Activated CD8-positive, alpha-beta memory T cell treated with anti-CD3 and anti-CD28 coated beads, Interleukin-2, amount 50 U/mL, for 4 hours (primary cell): ENCODE measurements at places on chromosomes 3 and 15.

GRCh38 chr3:133277813-133278212 is 122.0 kb upstream of the BFSP2 start:
- no peak for DNase-seq

GRCh38 chr3:26505399-26505798 is 117.2 kb upstream of the LRRC3B start:
- DNase-seq, result no peak

DNA sequence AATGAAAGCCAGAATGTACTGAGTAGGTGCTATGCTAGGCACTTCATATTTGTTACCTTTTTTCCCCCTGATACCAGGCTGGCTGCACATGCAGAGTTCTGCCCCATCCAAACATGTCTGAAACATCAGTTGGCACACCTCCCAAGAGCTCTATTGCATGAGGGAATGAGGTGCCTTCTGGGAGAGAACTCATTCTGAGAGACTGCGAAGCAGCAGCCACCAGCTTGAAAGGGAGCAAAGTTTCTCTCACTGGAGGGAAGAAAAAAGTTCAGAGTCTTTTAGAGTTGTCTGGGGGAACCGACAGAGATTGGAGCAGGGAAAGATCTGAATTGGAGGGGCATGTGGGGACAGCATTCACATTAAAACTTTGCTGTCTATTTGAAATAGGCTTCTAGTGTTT is 84.1 kb downstream of the AGBL1 start:
- no peak for DNase-seq

DNA sequence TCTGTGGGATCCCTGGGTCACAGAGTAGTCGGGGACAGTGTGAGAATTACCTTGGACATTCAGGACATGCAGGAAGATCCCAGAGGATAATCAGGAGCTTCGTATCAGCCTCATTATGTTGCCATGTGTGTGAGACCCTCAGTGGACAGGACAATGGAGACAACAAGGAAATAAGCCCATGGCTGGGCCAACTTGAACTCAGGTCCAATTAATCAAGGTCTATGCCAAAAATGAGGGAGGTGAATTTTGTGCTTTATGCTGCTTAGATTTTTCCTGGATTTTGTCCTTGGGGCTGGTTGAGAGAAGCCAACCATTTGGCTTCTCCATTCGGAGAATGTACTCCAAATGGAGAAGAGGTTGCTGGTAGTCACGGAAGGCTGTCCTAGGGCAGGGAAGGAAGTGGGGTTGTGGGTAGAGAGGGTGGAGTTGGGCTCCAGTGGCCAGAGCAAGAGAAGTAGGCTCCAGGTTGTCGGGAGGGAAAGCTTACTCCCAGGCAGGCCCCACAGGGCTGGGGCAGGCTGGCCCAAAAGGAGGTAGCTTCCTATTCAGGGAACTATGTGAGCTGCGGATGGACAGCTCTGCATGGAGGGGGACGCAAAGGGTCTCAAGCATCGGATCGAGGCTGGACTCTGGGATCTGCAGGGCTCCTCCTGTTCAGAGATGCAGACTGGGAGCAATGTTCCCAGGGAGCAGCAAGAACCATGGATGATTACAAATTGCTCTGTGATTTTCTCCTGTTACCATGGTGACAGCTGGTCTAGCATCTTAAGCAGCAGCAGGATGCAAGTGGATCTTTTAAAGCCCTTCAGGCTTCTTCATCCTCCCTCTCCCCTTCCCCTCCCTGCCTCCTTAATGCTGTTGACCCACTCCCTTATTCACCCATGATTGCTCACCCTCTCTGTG is 91.1 kb downstream of the WNT7A start:
- no peak for DNase-seq

DNA sequence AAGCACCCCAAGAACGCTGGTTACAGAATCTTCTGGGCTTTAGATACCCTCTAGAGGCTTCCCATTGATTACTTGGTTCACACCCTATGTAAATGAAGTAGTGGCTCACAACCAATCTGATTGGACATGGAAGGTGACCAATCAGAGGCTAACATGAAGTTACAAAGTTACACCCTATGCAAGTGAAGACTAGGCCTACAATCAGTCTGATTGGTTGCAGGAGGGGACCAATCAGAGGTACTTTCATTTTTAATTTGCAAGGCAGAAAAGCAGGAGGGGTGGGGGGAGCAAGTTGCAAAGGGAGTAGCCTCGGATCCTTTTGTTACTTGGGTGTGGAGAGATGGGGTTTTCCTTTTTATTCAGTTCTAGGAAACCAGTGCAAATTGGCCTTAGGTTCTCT is 11.1 kb upstream of the RTP2 start:
- no peak for DNase-seq

GRCh38 chr3:126474498-126475412 is 936 bp downstream of the ZXDC start:
- DNase-seq, result peak; percentile 41

DNA sequence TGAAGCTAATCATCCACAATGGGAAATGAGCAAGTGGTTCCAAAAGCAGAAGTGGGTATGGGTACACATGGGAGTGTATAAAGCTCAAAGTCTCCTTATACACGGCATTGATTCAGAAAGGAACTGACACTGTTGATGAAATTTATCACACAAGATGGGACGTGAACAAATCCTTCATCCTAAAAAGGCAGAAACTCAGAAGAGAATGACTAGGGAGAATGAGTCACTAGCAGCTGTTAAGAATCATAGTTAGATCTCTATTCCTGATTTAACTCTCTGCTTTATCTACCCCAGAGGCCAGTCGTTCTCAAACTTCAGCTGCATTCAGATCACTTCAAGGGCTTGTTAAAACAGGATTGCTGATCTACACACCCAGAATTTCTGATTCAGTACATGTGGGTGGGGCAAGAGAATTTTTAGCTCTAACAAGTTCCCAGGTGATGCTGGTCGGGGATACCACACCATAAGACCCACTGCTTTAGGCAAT is 97.7 kb upstream of the PHLDB2 start:
- DNase-seq, result no peak

GRCh38 chr3:127814325-127814781 is 8.0 kb downstream of the MGLL start:
- no peak for DNase-seq

DNA sequence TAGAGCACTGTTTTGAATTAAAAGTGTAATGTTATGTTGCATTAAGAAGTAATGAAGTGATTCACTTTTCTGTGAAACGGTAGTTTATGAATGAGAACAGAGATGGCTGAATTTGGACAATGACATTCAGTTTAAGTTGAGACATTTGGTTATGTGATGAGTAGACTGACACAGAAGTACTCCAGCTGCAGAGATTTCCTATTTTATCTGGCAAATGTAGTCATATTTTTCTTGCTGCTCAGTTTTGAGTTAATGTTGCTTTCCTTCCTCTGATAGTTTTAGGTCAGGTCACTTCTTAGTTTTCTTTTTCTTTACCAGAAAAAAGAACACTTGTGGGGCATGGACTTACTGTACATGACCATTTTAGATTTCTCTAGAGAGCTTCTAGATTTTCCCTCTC is 51.2 kb downstream of the ASB7 start:
- DNase-seq, result no peak

DNA sequence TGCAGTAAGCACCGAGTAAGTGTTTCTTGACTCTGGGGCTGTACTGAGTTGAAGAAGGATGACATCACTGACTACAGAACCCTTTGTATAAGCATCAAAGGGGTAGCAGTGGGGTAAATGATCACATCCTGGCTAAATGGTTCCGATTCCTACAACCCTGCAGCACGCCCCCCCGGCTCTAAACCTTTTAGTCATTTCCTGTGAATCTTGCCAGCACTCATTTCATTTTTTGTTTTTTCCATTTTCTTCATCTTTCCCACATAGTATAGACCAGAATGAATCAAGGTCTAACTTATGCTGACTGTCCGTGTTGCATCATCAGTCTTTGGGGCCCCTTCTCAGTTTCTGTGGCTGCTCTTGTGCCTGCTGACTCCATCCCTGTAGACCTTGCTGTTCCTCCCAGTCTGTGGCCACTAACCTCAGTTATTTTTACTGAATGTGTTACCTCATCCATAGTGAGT is 383.1 kb upstream of the TPRG1 start:
- DNase-seq, result peak; percentile 67

DNA sequence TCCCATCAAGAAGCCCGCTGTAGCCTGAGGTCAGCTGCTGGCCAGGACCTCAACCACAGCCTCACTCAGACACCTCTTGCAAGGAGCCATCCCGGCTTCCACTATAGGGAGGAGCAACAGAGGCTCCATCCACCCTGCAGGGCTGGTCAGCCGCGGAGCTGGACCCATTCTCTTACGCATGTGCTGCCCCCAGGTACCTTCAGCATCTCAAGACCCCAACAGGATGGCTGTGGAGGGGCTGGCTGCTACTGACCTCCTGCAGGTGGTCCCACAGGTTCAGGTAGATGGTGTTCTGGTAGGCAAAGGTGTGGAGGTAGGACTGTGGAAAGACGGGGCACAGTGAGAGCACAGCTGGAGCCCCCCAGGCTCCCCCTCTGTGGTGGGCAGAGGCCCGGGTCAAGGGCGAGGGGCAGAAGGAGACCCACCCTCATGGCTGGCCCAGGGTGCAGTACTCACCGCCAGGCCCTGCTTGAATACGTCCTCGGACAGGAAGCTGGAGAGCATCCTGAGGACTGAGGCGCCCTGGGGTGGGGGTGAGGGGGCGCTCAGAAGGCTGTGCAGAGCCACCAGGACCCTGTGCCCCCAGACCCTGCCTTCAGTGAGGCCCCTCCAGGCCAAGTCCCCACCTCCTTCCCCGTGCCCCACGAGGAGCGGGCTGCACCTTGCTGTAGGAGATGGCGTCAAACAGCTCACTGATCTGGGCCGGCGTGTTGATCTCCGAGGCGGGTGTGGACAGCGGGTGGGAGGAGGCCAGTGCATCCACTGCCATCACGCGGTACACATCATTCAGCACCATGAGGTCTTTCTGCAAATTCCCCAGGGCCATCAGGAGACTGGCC is 11.4 kb downstream of the ANPEP start:
- DNase-seq, result no peak

GRCh38 chr3:15154326-15154725 is 51.7 kb upstream of the CAPN7 start:
- DNase-seq, result no peak

- DNase-seq, result peak; percentile 66
Measured at GRCh38 chr15:90902040-90902839, 862 bp upstream of the MAN2A2 start.

DNA sequence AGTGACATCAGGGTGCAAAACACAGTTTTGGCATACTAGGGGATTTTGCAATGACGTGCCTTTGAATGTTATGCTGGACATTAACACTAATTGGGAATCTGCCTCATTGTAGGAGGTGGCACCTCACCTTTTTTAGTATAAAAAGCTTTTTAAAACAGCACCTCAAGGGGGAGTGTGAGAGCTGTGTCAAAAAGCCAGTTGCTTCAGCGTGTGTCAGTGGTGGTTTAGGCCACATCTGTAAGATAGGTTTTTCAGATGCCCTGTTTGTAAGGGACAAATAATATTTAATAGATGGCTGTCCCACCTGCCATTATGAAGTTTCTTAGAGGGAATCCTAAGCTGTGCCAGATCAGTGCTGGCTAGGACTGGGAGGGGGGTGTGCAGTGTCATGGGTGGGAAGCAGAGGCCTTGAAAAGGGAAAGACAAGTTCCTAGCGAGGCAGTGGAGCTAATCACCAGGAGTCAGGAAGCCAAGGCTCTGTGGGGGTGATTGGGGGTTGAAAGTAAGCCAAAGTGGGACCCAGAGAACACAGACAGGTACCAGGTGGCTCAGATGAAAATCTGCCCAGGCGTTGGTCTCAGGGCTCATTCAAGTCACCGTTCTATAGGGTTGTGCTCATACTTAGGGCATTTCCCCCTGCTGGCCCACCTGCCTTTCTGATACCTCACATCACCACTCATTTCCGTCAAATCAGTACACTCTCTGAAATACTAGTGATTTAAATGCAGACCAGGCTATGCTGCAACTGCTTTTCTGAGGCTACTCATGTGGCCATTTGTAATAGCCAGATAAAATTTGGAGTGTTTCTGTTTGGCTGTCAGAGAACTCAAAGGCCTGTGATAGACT is 120.5 kb downstream of the BBX start:
- DNase-seq, result no peak

GRCh38 chr15:73225358-73226015 is 143.3 kb downstream of the HCN4 start:
- DNase-seq, result no peak
